ENCODE measurements at places on chromosomes 4 and X.

DNA sequence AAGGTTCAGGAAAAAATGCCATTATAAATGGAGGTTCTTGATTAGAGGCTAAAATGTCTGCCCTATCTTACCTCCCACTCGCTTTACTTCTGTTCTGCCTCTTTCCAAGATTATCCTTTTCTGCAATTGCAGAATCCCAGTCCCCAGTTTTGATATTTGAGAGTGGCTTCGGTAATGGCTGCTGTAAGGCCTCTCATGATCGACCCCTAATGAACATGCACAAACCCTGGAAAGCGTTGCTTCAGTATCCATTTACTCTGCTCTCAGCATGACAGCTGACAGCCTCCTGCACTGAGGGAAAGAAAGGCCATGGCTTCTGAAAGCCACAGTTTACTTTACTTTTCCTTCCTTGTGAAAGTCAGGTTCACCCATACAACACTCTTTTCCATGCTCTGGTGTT lies 325.4 kb upstream of the GALNT7 start:
- DNase-seq = no peak

DNA sequence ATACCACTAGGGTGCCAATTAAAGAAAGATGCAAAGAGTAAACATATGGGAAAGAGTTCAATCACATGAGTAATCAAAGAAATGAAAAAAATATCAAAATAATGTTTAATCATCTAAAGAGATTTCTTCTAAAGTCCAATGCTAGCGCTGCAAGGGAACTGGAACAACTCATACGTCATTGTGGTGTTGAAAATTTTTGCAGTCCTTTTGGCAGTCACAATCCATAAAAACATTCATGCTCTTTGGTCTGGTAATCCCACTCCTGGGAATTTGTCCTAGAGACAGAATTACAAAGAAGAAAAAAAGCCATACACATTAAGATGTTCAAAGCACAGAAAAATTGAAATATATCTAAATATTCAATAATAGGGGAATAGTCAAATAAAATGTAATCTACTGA lies 4.6 kb downstream of the P2RY4 start:
- no peak for DNase-seq

DNA sequence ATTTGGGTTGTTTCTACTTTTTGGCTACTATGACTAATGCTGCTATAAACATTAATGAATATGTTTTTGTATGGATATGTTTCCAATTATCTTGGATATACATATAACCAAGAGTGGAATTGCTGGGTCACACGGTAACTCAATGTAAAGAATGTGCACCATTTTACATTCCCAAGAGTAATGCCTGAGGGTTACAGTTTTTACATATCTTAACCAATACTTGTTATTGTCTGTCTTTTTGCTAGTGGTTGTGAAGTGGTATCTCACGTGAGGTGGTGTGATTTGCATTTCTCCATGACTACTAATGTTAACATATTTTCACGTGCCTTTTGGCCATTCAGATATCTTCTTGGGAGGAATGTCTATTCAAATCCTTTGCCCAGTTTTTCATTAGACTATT lies 200.3 kb upstream of the MAB21L2 start:
- no peak for DNase-seq

DNA sequence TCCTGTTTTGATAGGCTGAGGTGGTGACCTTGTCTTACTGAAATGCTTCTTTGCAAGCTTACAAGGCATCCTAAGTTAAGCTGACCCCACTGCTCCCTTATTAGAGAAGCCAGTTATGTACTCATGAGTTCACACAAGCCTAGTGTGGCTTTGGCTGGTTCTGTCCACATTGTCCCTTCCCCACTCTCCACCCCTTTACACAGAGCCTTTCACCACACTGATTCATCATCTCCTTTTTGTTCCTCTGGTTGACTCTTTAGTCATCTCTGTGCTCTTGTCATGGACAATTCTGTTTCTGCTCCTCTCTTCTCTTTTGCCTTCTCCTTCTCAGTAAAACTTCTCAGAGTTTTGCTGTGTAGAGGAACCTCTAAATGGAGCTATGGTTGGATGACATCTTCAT lies 4.9 kb downstream of the CHRNA9 start:
- no peak for DNase-seq

DNA sequence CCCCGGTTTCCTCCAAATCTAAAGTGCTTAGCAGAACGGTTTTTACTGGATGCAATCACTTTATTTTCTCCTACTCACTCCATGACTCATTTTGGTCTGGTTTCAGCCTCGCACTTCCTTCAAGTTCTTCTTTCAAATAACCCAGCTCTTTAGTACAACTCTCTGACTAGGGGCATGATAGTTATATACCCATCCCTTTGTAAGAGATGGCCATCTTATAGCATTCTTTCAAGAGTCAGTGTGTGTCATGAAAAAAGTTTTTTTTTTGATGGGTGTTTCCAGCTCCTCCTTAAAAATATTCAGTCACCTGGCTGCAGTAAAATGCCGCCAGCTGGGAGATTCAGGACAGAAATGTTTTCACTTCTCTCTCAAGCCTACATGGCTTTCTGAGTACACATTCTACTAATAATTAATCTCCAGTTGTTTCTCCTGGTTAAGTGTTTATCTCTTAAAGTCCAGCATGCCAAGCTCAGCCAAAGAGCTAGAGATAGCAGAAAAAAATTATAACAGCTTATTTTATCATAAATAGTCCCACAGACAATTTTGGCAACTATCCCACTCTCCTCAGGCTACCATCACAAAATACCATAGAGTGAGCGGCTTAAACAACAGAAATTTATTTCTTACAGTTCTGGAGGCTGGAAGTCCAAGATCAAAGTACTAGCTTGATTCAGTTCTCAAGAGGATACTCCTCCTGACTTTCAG lies 139.3 kb downstream of the GASK1B start:
- DNase-seq = no peak

DNA sequence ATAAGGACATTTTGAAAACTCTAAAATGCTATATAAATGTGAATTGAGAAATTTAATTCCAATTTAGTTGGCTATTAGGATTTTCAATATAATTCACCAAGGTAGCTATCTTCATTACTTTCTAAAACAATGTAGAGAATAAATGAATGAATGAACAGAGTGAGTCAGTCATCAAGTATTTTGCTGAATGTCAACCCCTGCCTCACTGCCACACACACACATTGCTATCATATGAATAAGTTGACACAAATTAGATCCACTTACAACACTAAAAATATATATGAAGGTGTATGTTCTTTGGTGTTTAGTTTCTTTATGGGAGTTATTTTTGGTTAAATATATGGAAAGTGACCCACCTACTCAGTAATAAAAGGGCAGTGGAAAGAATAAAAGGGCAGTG lies 141.4 kb upstream of the SMIM10 start:
- no peak for DNase-seq

DNA sequence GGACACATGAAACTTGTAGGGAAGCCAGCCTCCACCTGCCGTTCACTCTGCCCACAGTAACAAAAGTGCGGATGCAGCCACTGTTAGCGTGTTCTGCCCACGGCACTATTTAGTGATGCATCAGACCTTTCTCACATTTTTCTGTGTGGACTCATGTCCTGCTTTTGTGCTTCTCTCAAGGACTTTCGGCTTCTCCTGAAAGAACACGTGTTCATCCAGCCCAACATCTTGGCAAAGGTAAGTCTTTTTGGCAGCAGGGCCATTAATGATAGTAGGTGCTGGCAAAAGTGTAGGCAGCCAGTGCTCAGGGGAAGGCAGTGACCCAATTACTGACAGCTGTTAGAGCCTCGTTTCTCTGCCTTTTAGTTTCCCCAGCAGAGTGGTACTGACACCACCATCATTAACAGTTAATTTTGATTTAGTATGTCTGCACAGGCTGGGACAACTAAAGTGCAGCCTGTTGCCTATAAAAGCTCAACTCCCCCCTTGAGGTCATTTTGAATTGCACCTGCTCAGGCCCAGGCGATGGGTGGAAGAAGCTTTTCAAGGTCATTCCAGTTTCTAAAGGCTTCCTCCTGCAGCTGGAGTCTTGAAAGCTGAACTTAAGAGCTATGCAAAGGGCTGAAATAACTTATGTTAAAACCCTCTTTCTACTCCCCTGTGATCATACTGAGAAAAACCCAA lies 54.5 kb upstream of the HPSE start:
- DNase-seq = no peak

GRCh38 chr4:183532821-183533220 lies 28.0 kb downstream of the ING2 start:
- no peak for DNase-seq

DNA sequence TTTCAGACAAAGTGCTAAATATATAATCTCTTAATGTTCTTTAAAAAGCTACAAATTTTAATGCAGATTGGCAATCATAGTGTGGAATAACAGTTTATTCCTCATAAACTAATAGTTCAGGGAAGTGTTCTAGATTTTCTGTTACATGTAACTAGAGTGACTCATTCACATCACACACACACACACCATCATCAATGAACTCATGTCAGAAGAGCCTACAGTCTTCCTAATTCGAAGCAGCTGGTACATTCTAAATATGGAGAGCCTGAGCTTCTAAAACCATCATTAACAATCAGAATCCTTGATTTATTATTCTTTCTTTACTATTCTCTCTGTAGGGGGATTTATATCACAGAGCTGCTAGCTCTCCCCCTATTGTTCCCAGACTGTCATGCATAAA lies 49.6 kb downstream of the DKK2 start:
- no peak for DNase-seq

DNA sequence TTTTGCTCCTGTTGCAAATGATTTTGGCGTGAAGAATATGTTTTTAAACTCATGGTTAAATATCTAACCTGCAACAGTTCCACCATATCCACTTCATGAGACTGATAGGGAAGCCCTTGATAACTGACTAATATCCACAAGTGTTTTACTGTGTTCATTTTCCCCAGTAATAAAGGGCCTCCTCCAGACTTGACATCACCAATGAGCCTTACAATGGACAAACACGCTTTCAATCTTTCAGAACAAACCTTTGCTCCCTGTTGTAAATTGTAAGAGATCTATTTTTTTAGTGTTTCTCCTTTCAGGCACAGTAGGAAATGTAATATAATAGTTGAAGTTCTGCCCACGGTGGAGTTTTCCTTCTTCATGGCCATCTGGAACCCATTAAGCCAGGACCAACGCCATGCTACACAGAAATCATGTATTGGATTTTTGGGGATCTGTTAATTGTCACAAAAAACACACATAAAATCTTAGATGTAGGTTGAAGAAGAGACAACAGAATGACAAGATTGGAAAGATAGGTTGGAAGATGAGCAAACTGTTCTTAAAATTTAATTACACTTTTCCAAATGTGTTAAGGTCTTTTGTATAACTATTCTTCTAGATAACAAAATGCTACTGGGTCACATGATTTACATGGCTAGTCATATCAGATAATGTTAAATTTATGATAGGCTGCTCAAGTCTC lies 1030.1 kb downstream of the FSTL5 start:
- no peak for DNase-seq

- DNase-seq = no peak
These were observed 48.3 kb upstream of the GRPR start for GRCh38 chrX:16075087-16075486.

DNA sequence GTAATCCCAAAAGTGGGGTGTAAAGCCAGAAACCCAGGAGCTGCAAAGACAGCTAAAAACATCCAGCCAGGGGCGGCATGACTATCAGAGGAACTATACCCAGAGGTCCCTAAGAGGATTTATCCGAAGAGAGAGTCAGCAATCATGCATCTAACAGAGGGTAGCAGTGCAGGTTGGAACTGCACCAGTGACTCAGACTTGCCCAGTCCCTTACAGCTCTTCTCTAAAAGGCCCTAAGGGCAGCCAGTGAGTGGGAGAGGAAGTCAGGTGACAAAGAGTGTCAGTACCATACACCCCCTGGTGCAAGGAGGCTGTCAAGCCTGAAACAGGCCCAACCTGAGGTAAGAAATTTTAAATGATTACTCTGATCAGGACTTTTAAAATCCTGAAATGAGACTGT lies 88.1 kb downstream of the CAMK2D start:
- DNase-seq = peak; percentile 25

GRCh38 chr4:7716010-7716721 lies 223.5 kb downstream of the AFAP1 start:
- DNase-seq = no peak

GRCh38 chr4:32748498-32748897 lies 2028.3 kb downstream of the PCDH7 start:
- no peak for DNase-seq

DNA sequence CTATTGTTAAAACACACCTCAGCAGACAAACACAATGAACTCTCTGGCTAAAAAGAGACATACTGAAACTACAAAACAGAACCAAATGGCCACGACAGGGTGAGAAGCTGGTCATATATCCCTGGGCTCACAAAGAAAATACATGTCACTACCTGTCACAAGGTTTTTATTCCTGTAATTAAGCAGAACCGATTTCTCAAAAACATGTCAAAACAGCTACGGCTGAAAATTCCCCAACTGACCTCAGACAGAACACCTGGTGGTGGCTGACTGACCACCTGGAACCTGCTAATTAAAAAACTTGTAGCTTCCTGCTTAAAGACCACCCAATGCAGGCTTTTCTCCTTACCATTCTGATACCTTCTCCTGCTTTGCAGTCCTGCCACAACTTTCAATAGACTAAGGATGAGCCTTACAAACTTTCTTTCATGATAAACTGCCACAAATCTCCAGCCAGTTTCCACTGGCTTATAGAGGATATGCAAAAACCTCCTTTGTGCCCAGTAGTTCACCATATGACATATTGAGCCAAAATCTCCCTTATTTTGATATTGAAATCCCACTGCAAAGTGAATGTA lies 571.9 kb downstream of the SPOCK3 start:
- no peak for DNase-seq

GRCh38 chr4:84913176-84913575 lies 53.3 kb downstream of the WDFY3 start:
- no peak for DNase-seq

DNA sequence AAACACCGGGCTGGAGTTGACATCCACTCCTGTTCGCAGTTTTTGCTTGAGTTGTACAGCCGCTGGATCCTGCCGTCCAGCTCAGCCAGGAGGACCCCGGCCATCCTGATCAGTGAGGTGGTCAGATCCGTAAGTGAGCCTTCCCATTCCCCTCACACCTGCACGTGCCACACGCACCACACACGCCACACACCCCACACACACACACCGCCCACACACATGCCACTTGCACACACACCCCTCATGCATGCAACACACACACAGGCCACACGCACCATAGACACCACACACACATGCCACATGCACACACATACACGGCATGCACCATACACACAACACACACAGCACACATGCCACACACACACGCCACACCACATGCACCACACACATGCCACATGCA lies 20.1 kb upstream of the MSANTD1 start:
- DNase-seq = no peak

GRCh38 chrX:78452356-78452755 lies 124.9 kb upstream of the CYSLTR1 start:
- no peak for DNase-seq

DNA sequence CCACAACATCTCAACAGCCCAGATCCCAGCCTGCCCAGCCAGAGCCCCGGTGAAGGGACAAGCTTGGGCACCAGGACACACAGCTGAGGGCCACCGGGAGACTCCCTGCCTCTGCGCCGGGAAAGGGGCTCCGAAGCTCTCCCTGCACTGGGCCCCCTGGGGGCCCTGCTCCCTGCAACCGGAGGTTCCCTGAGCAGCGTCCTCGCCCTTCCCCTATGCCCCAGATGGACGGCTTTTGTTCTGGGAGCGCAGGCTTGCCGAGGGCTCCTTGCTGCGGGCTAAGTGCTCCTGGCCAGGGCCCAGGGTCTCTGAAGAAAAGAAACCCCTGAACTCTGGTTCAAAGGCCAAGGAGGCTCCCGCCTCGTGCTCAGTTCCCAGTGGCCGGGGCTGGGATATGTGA lies 899 bp upstream of the ZFP92 start:
- DNase-seq = no peak
